ENCODE measurements at places on chromosomes 2 and 18. TPM values are rescaled to one million over a fixed set of nuclear protein-coding genes. Genes with fewer than 3 reads are reported as not detected.
A peak's percentile ranks its signal among the peaks of the same experiment; 100 is the strongest.

- peak; percentile 26 for ATAC-seq
Observed at GRCh38 chr2:72993147-72993932, 76.0 kb downstream of the EMX1 start.

DNA sequence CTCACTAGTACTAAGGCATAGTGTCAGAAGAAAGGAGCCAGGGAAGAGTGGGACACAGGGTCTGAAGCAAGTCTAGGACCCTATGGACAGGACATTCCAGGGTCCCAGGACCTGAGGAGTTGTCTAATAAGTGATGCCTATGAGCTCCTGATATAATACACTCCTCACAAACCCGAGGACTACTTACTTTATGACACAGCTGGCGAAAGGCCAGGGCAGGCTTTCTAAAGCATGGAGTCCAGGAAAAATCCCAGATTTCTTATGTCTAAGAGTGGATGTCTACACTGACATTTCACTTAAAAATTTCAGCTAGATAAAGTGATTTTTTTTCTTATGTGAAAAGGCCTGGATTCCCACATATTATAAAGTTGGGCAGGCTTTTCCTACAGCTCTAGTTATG is 502.2 kb upstream of the SETBP1 start:
- ATAC-seq = no peak

GRCh38 chr2:100198461-100199230 is 56.3 kb upstream of the AFF3 start:
- ATAC-seq = no peak

GRCh38 chr2:17104454-17104853 is 413.8 kb downstream of the RAD51AP2 start:
- ATAC-seq = no peak

GRCh38 chr2:46096260-46096659 is 200.9 kb upstream of the EPAS1 start:
- no peak for ATAC-seq

- ATAC-seq = no peak
Observed at GRCh38 chr18:1710114-1710513, 805.4 kb downstream of the ADCYAP1 start.

DNA sequence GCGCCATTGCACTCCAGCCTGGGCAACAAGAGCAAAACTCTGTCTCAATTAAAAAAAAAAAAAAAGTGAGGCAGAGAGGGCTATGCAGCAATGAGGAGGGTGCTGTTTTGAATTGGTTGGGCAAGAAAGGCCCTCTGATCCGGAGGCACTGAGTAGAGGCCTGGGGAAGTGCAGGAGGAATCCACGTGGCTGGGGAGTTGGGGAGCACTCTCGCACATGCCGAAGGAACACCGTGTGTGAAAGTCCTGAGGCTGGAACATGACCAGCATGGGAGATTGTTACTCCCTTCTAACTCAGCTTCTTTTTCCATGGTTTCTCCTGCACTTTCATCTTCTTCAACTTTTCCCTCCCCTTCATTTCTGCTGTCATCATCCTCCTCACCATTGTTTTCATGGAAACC is 347.9 kb upstream of the HS6ST1 start:
- ATAC-seq = no peak

- ATAC-seq = no peak
Observed at GRCh38 chr2:126850940-126851339, 47.8 kb upstream of the TEX51 start.

DNA sequence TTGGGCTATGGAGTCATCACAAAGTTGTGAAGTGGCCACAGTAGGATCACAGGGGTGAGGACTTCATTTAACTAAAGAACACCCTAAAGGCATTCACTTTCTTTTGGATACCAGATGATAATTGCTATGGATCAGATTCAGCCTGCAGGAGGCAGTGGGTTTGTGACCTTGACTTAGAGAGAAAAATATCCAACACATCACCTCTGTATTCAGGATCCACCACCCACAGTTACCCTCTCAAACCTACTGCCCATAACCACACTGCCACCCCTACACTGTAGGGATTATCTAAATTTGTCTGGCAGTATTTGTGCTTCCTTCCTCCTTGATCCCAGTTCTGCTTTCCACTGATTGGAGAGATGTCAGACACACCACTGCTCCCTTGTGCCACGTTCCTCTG is 269.4 kb downstream of the MYCN start:
- ATAC-seq = no peak

DNA sequence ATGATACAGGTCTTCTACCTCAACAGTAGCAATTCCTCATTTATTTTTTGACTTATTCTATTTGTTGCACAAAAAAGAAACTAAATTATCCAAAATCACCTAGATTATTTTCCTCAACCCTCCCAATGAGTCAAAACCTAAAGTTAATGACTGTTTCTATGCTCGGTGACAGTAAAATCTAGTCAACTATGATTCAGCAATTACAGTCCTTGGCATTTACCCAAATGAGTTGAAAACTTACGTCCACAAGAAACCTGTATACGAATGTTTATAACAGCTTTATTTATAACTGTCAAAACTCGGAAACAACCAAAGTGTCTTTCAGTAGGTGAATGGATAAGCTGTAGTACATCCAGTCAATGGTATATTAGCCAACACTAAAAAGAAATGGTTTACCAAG is 439.3 kb downstream of the CBLN2 start:
- ATAC-seq = no peak

GRCh38 chr2:195711478-195711877 is 54.5 kb downstream of the SLC39A10 start:
- no peak for ATAC-seq

- ATAC-seq = no peak
Observed at GRCh38 chr2:20488782-20489181, 41.9 kb downstream of the RHOB start.

DNA sequence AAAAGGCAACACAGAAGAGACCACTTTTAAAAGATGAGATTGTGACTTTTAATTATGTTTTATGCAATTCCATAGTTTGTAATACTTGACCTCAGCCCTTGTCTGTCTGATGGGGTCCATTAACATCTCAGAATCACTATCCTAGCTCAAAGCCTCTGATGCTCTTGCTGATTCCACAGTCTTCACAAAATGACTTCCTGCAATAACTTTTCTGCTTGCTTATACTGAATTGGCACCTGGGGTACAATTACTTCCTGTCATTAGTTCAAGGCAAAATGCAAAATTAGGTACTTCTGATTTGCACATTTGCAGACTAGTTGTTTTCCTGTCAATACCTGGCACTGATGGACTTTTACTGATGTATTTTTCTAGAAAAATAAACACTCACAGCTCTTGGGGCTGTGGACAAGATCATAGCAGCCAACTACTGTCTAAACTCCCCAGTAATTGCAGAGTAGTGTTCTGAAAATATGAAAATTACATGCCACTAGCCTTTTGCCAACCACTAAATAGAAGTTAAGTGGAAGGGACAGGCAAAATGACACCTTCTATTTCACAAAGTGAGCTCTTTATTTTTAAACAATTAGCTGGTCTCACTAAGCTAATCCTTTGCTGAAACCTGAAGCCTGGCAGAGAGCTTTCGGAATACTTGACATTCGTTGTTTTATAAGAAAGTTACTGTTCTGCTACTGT is 129.1 kb downstream of the PIEZO2 start:
- no peak for ATAC-seq

- peak; percentile 66 for ATAC-seq
Observed at GRCh38 chr2:106886916-106887758, 1.2 kb upstream of the ST6GAL2 start.

GRCh38 chr2:26954135-26954534 is 16.3 kb upstream of the MAPRE3 start:
- no peak for ATAC-seq

DNA sequence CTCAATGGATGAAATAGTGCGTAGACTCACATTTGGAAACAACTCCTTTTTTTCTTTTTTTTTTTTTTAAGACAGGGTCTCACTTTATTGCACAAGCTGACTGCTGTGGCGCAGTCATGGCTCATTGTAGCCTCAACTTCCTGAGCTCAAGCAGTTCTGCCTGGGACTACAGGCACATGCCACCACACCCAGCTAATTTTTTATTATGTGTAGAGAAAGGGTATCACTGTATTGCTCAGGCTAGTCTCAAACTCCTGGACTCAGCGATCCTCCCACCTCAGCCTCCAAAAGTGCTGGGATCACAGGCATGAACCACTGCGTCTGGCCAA is 17.4 kb downstream of the HAT1 start:
- ATAC-seq = no peak

DNA sequence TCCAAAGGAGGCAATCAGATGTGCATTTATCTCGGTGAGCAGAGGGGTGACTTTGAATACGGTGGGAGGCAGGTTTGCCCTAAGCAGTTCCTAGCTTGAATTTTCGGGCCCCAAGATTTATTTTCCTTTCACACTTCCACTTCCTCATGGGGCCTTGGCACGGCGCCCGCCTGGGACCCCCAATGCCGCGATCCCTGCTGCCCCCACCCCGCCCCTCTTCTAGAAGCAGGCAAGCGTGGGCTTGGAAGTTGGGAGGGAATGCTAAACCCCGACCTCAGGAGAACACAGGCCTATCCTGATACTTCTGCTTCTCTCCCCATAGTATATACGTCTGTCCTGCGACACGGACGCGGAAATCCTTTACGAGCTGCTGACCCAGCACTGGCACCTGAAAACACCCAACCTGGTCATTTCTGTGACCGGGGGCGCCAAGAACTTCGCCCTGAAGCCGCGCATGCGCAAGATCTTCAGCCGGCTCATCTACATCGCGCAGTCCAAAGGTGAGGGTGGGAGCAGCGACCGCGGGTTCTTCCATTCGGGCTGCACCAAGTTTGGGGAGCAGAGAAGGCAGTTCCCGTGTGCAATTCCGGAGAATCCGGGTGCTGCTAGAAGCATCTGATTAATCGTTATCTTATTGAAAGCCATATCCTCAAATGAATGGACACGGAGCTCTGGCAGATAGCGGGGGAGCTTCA is 21.6 kb downstream of the TRPM8 start:
- ATAC-seq = no peak

- no peak for ATAC-seq
Observed at GRCh38 chr2:203535784-203536585, 884 bp upstream of the RAPH1 start.

DNA sequence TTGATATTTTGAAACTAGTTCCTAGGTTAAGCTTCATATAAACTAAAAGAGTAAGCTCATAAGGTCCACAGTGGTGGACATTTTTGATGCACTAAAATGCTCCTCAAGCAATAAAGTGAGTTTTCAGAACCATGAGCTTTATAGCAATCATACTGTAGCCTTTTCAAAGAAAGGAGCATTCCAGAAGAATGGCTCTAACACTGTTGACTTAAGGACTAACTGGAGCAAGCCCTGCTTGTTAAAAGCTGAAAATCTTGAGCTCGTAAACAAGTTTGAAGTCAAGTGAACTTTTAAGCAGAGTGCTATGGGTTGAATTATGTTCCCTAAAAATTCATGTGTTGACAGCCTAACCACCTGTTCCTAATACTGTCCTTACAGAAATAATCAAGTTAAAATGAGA is 38.0 kb downstream of the KYNU start:
- no peak for ATAC-seq

DNA sequence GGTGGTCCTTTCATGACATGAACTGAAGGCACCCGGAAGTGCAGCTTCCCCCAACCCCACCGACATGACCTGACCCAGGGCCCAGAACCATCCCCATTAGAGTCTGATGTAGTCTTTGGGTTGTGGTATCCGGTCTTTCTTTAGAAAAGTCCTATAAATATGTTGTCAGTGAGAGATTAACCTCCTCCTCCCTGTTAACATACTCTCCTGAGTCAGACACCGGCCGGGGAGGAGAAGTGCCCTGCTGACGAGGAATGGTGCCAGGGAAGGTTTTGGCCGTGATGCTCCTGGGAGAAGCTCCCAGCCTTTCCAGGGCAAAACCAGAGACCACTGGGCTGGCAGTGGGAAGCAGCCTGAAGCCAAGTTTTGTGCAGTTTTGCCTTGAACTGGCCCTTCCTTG is 109.0 kb downstream of the LAMA3 start:
- no peak for ATAC-seq

DNA sequence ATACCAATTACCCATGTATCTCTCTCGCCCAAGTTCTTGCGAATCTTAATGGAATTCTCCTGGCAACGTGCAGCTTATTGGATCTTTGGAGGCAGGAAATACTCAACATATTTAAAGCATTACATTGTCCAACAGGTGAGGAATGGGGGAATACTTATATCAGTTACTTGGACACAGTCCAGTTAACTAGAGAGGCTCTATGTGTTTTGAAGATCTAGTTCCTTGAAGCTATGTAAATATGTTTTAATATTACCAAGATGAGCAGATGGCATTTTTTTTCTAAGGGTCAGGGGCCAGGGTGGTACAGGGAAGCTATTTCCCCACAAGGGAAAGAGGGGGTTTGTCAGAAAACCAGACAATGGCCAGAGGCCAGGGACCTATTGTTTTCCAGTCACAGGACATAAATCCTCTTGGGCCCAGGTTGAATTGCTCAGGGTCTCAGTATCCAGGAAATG is 26.8 kb upstream of the MC5R start:
- ATAC-seq = no peak

DNA sequence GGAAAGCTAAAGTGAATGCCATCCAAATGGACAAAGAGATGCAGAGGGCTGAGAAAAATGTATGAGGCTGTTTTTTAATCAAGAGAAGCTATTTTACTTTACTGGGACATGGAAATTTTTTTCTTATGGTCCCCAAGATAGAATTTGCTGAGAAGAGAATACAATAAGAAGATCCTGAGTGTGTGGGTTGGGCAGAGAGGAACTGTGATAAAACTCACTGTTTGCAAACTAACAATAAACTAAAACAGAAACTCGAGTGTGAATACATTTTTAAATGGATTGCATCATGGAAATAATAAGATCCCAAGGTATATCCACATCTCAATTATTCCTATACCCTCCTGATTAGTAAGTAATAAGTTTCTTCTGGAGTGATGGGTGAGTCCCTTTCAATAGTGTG is 4.4 kb downstream of the NEB start:
- ATAC-seq = no peak

- ATAC-seq = no peak
Observed at GRCh38 chr2:64423303-64423702, 30.7 kb upstream of the LGALSL start.

DNA sequence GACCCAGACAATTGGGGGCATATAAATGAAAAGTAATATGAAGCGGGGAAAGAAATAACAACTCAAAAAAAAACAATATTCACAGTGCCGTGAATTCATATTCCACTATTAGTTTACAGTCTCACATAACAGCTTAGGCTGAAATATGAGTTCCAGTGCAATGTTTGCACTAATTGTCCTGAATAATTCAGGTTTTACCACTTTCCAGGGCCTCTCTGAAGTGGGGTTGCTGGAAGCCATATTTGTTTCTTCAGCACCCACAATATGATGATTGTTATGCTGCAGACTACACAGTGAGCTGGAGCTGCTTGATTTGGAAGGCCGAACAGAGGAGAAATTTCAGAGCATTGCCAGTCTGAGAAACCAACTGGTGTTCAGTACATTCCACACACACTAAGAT is 894.5 kb upstream of the ACVR2A start:
- no peak for ATAC-seq

Gene CTNNA2
- 0.16 TPM for total RNA-seq

Gene MEP1B
- not detected for total RNA-seq

Gene SCYGR4
- total RNA-seq = not detected

Gene IL1B
- total RNA-seq = 3.2 TPM

Gene FAM228A
- 0.54 TPM for total RNA-seq

Gene CRIM1
- total RNA-seq = 230 TPM

Gene AQP12B
- total RNA-seq = not detected

Gene VAMP8
- total RNA-seq = 4.9 TPM

Gene RFTN2
- total RNA-seq = 8.9 TPM

Gene APOB
- 7.8 TPM for total RNA-seq

Gene SPHKAP
- 0.15 TPM for total RNA-seq

Gene TTN
- total RNA-seq = 5.0 TPM

Gene ITGAV
- 100 TPM for total RNA-seq

Gene DSG4
- total RNA-seq = not detected

Gene NOP58
- 50.1 TPM for total RNA-seq

Gene DLX2
- not detected for total RNA-seq

Gene SPC25
- not detected for total RNA-seq

Gene WDSUB1
- total RNA-seq = 5.3 TPM

Gene ACTG2
- total RNA-seq = 5,929 TPM

Gene EGR4
- not detected for total RNA-seq
